ENCODE measurements at places on chromosomes 3 and 15.

DNA sequence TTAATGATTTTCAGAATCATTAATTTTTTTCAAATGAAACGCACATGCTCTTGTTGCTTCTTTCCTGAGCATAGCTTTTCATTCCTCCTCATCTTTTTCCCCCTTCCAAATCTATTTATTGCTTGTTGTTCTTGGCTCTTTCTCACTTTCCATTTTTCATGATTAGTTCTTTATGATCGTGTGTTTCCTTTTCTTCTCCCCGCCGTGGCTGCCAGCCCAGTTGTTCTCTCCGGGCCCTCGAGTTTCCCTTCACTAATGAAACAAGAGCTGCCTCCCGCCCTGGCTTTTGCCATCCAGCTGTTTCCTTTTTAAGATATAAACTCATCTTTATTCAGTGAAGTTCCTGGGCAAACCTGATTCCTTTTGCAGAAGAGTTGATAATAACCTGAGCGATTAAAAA lies 170.2 kb upstream of the NR2F2 start:
- DNase-seq: no peak

- DNase-seq: no peak
Measured at GRCh38 chr3:112640930-112641801, at the start of gene CCDC80. CCDC80 (minus strand) TSS chr3:112641143; CDS start chr3:112639905, 1,238 bp downstream.

GRCh38 chr3:8872261-8872660 lies 91.0 kb downstream of the RAD18 start:
- DNase-seq: no peak

DNA sequence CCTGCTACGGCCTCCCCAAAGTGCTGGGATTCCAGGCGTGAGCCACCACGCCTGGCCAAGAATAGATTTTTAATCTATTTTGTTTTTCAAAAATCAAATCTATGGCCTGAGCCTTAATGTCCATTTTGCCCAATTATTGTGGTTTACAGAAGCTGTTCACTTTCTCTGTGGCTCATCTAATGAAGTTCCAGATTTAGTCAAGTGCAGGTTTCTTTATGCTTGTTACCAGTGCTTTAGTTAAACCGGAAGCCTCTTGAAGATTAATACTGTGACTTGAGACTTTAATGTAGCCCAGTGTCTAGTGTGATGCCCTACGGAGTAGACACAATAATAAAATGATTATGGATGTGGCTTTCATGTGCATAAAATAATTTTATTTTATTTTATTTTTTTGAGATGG lies 16.5 kb upstream of the EDEM1 start:
- no peak for DNase-seq

GRCh38 chr3:48141604-48142137 lies 46.5 kb downstream of the CDC25A start:
- no peak for DNase-seq

DNA sequence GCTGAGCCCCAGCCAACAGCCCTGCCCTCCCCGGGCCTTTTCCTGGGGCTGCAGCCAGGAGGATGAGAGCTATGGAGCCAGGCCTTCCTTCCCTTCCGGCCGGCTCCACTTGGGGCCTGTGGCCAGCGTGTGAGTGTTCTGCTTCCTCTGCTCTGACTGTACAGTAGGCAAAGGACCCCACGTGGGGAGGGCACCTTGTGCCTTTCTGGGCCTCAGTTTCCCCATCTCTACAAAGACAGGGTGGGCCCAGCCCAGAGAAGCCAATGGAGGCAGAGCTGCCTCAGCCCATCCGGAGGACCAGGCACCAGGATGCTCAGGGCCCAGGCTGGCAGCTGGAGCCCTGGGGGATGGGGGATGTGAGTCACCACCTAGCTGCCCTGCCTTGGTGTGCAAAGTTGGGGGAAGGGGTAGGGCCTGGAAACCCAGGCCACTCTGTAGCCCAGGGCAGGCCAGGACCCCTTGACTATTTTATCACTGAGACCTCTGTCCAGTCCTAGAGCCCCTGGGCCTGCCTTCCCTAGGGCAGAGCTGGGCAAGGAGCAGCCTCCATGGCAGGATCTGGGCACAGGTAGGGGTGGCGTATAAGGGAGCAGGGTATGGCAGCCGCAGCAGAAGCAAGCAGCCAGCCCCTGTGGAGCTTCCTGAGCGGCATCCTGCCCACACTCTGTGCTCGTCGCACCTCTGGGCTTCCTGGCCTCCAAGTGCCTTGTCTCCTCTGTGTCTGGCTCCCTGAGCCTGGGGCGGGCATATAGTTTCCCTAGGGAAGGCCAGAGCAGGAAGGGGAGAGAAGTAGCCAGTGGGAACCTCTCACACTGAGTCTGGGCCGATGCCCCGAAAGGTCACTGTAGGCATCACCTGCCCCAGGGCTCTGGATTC lies 1.8 kb downstream of the PSTPIP1 start:
- DNase-seq: no peak

DNA sequence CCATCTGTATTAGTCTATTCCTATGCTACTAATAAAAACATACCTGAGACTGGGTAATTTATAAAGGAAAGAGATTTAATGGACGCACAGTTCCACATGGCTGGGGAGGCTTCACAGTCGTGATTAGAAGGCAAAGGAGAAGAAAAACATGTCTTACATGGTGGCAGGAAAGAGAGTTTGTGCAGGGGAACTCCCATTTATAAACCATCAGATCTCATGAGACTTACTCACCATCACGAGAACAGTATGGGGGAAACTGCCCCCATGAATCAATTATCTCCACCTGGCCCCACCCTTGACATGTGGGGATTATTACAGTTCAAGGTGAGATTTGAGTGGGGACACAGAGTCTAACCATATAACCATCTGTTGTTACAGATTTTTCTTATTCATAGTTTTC lies 42.1 kb upstream of the MB21D2 start:
- no peak for DNase-seq

DNA sequence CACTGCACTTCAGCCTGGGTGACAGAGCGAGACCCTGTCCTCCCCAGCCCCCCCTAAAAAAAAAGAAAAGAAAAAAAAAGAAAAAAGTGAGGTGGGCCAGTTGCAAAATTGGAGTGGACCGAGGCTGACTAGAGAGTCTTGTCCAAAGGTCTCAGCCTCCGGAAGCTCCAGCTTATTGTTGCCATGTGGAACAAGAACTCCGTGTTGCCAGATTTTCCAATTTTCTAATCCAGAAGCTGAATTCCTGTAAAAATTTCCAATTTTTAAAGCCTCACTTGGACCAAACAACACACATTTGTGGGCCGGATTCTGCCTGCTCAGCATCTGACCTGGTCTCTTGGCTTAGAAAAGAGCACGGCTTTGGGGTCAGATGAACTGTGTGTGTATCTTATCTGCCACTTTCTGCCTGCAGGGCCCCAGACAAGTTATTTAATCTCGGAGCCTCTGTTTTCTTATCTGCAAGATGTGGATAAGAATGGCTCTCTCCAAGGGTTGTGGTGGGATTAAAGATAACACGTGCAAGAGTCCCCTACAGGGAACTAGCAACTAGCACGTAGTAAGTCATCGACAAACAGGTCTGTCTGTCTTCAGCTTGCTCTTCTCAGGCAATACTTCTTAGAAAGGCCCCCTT lies 73.7 kb upstream of the TLE3 start:
- no peak for DNase-seq

DNA sequence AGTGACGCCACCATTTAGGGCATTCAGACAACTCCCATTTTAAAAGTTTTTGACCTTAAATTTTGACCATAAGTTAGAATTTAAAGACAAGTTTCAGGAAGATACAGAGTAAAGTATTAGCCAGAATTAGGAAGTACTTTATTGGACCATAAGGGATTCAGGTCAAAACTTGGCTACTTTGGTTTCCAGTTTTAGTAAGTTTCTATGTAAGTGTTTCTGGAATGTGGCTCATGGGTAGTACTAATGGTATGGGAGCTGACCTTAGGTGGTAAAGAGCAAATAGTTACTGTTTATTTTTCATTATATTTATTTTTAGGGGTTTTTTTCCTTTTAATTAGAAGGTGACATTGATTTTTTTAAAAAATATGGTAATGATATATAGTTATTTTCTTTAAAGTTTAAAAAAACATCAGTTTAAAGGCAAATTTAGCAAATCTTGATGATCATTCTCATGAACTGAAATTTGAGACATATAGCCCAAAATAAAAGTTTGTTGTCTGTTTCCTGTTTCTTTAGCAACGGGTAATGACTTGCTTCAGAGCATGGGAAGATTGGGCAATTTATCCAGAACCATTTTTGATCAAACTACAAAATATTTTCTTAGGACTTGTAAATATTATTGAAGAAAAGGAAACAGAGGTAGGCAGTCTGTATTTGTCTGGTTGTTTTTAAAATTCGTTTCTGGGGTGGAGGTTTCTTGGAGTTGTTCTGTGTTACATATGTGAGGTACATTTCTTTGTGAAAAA lies 34.3 kb downstream of the U2SURP start:
- no peak for DNase-seq

GRCh38 chr3:86774082-86774691 lies 216.8 kb downstream of the VGLL3 start:
- no peak for DNase-seq

DNA sequence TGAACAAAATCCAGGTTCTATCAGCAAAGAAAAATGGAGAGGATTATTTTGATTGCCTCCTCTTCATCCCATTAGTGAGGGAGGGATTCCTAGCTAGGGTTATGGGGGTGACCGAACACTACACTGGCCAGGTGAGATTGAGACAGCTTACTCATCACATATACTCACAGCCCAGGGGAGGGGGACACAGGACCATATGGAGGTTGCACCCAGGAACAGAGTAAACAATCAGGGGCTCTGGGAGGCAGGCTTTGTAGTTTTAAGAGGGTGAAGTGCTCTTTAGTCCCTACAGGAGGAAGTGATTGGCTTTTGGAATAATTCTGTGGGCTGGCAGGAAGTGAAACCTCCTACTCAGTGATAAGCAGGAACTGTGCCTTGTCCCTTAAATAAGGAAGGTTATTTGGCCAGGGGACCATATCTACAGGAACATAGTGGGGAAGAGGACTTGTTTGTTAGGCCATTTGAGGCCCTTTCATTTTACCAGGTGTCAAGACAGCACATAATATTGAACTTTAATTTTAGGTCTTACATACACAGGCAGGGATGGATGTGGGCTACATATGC lies 17.5 kb upstream of the KCTD6 start:
- DNase-seq: no peak

DNA sequence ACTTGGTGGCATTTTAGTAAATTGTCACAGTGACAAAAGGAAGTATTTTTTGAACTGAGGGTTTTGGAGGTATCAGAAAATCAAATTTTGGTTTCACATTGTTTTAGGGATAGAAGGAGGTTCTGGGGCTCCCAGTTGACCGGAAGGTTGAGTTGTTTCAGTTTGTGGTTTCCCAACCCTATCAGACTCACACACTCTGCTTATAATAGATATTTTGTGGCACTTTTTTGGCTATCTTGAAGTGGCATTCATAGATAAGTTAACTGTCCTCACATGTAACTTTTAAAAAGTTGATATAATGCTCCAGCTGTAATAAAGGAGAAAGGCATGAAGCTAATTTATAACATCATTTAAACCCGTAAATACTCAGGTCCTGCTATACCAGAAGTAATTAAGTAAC lies 12.8 kb downstream of the ARMC8 start:
- no peak for DNase-seq

DNA sequence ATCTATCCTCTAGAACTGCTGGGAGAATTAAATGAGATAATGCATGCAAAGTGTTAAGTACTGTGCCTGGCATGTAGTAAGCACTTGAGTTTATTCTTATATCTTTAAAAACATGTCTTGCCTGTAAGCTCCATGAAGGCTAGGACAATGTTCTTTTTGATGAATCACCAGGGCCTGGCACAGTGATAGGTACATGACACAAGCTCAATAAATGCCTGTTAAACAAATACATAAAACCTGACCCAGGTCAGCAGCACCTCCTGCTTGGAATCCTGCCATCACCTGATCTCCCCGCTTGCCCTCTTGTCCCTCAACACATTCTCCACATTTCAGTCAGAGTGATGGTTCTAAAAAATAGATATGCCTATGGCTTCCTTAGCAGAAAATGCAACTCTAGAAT lies 186.8 kb downstream of the CHST2 start:
- no peak for DNase-seq

DNA sequence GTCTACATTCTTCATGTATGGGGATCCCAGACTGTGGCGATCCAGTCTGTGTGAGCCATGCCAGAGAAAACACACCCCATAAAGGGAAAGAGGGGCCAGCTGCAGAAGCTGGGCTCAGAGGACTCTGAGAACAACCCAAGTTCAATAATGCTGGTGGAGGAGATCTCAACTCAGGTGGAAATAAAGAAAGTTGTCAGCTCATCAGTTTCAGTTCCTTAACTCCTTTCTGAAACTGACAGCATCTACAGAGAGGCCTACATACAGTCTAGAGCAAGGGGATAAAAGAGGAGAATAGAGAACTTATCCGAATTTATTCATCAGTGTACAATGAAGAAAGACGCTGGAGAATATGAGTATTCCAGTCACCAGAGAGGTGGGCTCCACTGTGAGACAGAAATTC lies 77.0 kb downstream of the NTRK3 start:
- DNase-seq: no peak

- DNase-seq: no peak
Measured at GRCh38 chr15:72968531-72968922, 83.7 kb upstream of the NEO1 start.

DNA sequence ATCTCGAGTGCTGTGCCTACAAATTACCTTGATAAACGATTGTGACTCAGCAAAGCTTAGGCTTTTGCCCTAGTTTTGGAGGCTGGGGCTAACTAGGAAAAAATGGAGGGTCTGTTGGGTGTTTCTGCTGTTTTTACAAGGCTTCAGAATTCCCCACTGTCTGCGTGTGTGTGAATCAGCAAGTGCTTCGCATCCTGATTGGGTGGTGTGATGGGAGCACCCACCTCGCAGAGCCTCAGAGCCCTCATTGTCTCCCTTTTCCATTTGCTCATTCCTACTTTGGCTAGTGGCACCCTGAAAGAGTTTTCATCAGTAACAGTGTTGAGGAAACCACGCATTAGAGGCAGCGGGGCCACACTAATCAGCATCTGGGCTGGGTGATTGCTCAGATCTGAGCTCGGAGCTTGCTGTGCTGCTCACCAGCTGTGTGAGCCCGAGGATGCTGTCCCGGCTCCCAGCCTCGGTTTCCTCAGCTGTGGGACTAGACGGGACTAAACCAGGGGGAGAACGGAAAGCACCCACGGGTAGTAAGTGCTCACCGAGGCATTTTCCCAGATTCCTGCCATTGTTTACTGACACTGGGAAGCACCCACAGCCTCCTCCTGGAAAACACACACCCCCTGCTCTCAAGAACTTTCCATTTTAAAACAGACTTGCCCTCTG lies 40.6 kb downstream of the GOLGA8S start:
- DNase-seq: no peak

DNA sequence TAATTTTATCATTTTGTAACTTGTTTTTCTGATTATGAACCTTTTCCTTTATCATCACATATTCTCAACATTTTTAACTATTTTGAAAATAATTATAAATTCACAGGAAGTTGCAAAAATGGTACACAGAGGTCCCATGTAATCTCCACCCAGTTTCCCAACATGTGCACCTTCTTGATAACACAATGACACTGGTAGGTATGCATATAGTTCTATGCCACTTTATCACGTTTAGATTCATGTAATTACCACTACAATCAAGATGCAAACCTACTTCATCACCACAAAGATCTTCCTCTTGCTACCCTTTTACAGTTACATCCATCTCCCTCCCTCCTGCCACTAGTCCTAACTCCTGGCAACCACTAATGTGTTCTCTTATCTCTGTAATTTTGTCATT lies 413.9 kb downstream of the SHQ1 start:
- no peak for DNase-seq

All from stimulated activated CD8-positive, alpha-beta memory T cell treated with anti-CD3 and anti-CD28 coated beads, Interleukin-4, amount 100 ng/mL, for 24 hours (primary cell).